LoVo (cell line): ENCODE measurements at places on chromosomes 1 and 21.

- DNase-seq: no peak
These were observed 21.6 kb downstream of the PSEN2 start for GRCh38 chr1:226891846-226892523.

GRCh38 chr1:40041466-40041838 is 923 bp downstream of the CAP1 start:
- DNase-seq: no peak

DNA sequence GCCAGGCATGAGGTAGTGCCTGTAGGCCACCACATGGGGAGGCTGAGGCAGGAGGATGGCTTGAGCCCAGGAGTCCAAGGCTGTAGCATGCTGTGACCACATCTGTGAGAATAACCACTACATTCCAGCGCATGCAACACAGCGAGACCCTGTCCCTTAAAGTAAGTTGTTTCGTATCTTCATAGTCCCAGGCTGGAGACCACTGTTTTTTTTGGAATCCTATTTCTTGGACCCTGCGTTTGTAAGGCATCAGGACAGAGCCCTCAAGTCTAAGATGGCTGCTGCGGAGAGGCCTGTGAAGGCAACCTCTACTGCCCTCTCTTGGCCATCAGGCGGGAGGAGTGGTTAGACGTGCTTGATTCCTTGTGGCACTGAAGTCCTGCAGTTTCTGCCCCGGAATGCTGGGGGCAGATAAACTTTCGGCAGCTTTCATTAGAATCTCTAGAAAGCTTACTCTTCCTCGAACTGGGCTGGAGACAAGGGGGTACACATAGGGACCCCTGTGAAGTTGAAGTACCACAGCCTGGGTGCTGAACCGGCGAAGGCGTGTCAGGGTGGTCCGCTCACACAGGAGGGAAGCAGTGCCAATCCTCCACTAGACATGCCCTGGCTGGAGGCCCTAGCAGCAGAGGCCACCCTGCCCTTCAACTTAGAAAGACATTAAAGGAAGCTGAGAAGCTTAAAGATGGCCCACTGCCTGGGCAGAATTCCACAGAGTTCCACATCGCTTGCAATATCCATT is 36.6 kb downstream of the RABIF start:
- DNase-seq: peak; percentile 15

DNA sequence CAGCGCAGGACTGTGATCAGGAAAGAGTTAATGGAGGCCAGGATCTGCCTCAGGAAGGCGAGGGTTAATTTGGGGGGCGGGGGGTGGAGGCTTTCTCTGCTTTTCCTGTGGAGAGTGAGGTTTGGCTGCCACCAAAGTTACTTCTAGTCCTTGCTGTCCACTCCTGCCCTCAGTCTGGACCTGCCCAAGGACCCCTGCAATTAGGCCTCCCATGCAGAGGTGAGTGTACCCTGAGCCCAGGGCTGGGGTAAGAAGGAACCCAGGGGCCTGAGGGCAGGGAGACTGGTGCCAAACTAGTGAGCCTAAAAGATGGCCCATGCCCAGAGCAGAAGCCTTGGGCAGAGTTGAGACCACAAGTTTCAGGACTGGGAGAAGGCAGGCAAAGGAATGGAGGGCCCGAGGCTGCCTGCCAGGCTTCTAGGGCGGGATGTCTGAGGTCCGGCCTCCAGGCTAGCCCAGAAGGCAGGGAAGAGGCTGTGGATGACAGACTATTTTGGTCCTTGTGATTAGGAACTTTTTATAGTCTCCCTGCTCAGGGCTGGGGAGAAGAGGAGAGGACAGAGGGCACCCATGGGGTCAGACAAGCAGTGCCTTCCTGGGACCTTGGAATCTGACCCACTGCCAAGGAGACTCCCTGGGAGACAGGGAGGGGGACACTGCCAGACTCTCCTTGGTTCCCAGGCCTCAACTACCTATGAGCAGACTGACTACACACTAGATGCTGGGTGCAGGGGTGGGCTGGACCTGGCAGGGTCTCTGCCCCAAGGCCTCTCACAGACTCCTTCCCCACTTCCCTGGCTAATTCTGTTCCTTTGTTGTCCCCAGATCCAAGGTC is at the start of gene FAM110D:
FAM110D (plus strand) TSS at position 172 of the 835 bp plus-strand sequence. CDS start 2,213 bp downstream, outside the sequence.
- DNase-seq: no peak

- peak; percentile 54 for DNase-seq
These were observed 115.3 kb upstream of the FMN2 start for GRCh38 chr1:239976130-239976968.

DNA sequence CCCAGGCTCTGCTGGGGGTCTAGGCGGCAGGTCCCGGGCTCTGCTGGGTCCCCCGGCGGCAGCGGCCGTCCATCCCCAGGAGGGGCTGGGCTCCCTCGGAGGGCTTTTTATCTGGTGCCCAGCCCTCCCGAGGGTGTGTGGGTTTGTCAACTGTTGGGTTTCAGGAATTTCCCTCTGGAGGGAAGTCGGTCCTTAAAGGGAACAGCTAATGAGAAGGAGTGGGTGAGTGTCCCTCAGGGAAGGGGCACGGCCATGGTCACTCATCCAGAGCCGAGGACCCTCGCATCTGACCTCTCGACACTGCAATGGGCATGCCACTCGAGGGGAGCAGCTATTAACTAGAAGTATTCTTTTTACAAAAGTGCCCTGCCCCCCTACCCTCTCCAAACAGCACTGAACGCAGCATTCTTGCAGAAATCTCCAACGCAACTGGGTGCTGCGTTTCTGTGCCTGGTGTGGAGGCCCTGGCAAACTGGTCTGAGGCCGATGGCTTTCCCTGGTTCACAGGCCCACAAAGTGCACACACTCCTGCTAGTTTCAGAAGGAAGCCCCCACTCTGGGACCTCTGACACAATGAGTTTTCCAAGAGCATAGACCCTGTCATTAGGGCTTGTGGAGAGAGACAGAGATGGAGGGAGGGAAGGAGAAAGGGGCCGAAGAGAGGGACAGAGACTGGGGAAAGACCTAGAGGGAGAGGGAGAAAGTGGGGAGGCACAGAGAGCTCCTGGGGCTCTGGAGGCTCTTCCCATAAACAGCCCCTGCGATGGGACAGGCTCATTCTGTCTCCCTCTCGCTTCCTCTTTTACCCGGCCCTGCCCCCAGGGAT is 1.0 kb upstream of the TSPEAR start:
- DNase-seq: no peak

GRCh38 chr1:15100121-15100879 is 53.2 kb upstream of the TMEM51 start:
- peak; percentile 57 for DNase-seq

DNA sequence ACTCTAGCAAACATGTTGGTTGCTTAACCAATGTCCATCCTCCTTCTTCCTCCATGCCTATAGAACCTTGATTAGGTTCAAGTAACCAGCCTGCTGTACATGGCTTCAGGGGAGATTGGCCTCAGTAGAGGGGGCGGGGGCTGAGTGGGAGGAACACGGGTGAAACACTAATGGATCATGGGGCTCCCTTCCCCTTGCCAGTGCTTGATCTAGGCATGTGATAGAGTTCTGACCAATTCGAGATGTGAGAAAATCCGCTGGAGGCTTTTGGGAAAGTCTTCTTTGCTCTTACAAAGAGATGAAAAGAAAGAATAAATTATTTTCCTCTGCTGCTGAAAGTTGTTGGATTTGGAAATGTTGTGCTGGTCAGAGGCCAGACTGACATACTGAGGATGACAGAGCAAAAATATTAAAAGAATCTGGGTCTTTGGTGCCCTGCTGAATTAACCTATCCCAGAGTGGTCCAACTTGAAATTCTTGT is 5.2 kb upstream of the OTUD7B start:
- DNase-seq: no peak

DNA sequence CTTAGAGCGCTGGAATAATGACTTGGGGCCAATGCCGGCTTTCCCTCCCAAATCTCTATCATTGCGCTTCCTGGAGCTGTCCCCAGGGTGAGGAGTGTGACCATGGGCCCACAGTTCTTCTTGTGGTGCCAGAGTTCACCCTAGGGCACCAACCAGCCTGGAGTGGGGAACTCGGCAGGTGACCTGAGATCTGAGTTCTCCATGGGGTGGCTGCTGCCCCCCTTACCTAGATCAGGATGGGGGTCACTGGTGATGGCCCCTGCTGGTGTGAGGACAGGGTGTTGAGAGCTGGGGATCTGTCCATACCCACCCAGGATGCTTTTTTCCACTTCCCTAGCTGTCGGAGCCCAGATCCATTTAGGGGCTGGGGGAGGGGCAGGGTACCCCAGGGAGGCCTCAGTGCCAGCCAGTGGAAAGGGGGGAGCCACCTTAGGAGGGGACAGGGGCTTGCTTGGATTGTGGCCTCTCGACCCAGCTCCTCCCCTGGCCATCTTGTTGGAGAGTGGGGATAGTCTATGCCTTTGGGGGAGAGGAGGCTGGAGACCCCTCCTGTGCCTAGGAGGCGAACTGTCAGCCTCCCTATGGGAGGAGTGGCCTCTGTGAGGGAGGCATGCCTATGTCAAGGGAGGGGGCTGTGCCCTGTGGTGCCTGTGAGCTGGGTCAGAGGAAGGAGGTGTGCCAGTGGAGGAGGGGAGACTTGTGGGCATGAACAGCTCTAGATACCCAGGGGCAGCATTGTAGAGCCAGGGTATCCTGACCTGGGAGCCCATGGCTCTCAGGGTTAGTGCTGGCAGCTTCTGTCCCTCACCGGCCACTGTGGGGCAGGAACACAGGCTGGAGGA is 1.7 kb downstream of the FOXO6 start:
- no peak for DNase-seq

- DNase-seq: no peak
These were observed 3.8 kb downstream of the FBXO2 start for GRCh38 chr1:11650331-11650991.

GRCh38 chr1:33396188-33397124 is 34.4 kb downstream of the PHC2 start:
- DNase-seq: no peak

DNA sequence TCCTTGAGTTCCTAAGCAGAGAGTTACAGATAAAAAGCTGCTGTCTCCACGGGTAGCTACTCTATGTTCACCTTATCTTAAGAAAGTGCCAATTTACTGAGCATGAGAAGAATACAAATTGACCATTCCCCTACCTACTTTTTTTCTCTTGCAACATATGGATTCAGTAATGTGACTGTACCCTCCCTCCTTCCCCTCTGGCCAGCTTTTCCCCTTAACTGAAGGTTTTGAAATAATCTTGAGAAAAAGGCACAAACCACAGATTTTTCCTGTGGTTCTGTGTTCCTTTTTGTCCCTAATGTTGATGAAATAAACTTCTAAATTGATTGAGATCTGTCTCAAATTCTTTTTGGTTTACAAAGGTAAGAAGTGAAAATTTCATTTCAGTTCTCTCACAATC is 2.6 kb upstream of the CD2 start:
- DNase-seq: no peak

DNA sequence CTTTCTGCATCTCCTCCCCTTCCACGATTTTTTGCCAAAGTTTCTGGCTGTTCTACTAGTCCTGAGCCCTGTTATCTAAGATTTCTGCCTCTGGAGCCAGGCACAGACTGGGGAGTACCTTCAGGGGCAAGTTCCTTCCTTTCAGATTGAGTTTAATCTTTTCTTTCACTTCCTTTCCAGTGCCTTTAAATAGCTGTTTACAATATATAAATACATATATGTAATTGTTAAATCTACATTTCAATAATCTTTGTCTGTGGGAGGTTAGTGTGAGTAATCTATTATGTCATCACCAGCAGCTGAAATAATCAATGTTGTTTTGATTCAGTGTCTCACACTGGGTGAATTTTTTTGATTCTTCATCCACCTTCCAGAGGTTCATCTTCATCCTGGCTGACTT is 31.8 kb downstream of the DIPK1A start:
- no peak for DNase-seq

DNA sequence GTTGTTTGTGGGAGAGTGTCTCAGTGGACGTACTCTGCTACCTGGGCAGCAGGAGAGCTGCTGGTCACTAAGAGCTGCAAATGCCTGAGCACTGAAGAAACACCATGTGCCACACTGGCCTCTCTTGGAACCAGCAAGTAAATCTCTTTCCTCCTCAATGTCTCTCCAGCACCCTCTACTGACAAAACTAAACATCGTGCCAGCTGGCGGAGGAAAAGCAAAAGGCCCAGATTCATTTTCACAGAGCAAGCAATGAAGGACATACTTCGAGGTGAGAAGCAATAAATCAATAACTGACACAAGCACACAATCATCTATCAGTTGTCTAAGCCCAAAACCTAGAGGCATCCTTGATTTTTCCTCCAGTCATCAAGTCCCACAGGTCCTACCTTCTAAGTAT is 78.1 kb downstream of the RERE start:
- DNase-seq: no peak

DNA sequence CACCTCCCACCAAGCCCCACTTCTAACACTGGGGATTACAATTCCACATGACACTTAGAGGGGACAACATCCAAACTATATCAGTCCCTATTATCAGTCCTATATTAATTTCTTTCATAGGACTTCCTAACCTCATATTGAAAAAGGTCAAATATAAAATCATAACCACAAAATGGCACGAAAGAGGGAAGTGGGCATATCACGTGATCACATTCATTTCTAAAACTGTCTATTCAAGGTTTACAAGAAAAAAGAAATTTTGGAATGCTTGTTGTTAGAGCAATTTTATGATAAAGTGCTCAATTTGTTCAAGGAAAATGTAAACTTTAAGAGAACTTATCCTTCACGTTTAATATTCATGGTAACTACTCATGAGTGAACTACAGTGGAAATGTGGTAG is 13.2 kb upstream of the CDC7 start:
- no peak for DNase-seq

- DNase-seq: no peak
These were observed 1.1 kb downstream of the IKBKE start for GRCh38 chr1:206471415-206471801.

DNA sequence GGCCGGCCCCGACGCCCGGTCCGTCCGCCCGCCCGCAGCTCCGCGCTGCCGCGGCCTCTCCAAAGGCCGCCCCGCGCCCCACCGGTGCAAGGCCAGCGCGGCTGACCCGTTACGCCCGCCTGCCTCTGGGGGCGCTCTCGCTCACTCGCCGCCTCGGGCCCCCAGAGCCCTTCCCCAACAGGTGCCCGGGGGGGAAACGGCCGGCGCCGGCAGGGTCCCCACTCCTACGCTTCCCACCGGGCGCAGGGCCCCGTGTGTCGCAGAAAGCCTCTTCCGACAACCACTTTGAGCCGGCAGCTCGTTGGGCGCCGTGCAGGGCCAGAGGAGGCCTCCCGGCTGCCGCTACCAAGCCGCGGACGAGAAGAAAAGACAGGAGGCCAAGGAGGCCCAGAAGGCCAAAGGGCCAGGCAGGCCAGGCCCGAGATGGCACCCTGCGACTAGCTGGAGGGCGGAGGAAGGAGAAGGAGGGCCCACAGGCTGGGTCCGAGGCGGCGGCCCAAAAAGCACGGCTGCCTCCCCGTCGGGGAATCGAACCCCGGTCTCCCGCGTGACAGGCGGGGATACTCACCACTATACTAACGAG is 64.9 kb upstream of the FCGR2A start:
- DNase-seq: peak; percentile 80

- no peak for DNase-seq
These were observed 196.0 kb downstream of the RPS6KC1 start for GRCh38 chr1:213247038-213247437.
